ENCODE measurements at places on chromosomes 3 and 15.

- DNase-seq, result no peak
These were observed 317.1 kb downstream of the ZIC4 start for GRCh38 chr3:147089286-147089685.

- no peak for DNase-seq
These were observed 181.1 kb downstream of the LRTM1 start for GRCh38 chr3:54746722-54747121.

DNA sequence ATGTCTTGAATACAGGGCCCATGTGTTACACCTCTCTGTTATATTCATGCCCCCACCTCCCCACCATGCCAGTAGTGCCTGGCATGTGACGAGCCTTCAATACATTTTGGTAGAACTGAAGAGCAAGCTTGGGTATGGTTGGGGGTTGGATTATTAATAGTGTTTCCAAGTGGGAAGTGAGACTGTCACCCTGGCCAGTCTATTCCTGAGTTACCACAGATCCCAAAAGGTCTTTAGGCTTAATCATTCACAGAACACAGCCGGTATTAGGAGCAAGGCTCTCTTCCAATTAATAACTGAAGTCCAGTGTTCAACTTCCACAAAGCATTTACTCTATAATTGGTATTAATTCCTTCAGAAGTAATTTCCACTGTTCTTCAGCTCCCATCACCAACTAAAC, 231.9 kb upstream of the LRTM1 start:
- no peak for DNase-seq

GRCh38 chr15:92810418-92811138, 89.5 kb upstream of the CHD2 start:
- no peak for DNase-seq

GRCh38 chr3:107421170-107421792, 44.0 kb downstream of the CCDC54 start:
- no peak for DNase-seq

DNA sequence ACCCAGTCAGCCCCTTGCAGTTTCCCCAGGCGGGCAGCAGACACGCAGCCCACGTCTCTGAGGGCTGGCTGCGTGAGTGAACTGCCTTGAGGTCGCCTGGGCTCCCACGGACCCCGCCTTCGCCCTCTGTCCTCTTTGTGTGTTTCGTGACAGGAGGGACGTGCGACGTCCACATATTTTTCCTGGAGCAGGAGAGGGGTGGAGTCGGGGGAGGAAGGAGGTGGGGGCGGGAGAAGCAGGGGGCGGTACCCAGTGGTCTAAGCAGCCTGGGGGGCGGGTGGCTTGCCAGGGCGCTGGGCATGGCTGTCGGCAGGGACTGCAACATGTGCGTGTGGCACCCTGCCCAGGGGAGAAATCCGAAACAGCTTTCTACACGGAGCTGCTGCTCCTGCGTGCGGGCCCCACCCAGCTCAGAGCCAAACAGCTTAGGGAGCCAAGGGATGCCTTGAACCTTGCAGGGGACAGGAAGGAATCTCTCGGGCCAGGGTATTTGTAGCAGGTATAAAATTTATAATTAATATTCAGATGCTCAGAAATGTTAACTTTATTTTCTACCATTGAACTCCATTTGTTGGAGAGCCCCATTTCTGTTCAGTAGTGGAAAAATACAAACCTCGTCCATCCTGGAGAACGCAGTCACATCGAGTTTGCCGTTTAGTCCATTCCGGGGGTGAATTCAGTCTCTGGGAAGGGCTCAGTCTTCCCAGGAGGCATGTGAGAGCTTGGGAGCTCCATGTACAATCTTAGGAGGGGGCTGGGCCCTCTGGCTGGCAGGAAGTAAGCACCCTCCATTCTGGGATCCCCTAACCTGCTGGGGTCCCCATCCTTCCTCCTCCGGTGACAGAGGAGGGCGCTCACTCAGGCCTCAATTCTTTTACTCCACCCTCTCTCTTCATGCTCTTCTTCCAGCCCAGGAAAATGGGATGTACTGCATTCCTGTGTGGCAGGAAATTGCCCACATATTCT, 79.1 kb upstream of the MEF2A start:
- no peak for DNase-seq

GRCh38 chr3:127067116-127067910, 84.4 kb downstream of the PLXNA1 start:
- no peak for DNase-seq

DNA sequence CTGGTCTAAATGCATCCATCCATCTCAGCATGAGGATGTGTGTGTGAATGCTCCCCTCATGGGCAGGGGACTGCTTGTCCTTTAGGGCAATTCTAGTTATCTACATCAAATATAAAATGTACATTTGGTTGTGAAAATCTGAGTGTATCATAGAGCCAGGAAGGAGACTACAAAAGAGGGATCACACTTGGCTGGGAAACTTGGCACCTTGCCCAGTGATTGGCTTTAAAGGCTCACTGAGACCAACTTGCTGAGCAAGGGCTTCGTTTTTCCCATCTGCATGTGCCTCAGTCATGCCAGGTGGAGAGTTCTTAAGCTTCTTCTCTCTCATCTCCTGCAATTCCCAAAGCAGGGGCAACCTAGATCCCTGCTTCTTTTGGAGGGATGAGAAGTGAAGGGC, 5.2 kb downstream of the CAPN3 start:
- no peak for DNase-seq

DNA sequence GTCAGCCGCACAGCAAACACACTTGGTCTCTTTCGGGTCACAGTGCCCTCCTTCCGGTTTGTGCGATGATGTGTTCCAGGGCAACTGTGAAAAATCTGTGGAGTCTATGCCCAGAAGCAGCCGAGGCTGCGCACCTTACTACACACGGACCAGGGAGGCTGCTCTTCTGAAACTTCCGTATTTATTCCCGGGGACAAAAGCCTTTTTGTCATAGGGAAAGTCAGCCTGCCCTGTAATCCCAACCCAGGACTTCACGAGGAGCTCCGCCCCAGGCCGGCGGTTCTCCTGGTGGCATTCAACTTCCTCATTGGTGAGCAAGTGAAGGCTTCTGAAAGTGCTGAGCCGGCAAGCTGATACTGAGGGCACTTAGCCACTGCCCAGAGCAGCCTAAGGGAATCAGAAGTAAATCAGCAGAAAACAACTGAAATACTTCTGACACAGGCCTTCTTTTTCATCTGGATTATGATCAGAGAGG, 126.5 kb downstream of the FMN1 start:
- DNase-seq, result no peak

DNA sequence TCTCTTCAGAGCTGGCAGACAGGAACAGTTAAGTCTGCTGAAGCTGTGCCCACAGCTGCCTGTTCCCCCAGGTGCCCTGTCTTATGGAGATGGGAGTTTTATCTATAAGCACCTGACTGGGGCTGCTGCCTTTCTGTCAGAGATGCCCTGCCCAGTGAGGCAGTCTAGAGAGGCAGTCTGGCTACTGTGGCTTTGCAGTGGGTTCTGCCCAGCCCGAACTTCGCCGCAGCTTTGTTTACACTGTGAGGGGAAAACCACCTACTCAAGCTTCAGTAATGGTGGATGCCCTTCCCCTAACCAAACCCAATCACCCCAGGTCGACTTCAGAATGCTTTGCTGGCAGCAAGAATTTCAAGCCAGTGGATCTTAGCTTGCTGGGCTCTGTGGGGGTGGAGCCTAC, 91.2 kb downstream of the SLC25A26 start:
- no peak for DNase-seq

DNA sequence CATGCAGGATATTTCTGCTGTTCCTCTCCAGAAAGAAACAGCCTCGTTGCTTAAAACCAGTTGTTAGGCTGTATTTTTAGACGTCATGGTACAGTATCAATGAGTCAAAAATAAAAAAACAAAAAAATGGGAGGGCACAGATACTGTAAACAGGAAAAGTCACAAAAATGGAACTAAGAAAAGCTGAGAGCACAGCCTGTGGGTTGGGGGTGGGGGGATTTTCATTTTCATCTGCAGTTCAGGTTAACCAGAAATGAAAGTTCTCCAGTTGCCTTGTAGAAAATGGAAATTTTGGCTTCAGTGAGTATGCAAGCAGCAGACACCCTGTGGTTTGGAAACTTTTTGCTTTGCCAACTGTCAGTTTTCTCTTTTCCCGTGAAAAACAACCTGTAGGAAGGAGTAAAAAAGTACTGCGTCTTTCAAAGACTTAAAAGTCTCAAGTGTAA, 59.0 kb downstream of the FRMD4B start:
- DNase-seq, result no peak

DNA sequence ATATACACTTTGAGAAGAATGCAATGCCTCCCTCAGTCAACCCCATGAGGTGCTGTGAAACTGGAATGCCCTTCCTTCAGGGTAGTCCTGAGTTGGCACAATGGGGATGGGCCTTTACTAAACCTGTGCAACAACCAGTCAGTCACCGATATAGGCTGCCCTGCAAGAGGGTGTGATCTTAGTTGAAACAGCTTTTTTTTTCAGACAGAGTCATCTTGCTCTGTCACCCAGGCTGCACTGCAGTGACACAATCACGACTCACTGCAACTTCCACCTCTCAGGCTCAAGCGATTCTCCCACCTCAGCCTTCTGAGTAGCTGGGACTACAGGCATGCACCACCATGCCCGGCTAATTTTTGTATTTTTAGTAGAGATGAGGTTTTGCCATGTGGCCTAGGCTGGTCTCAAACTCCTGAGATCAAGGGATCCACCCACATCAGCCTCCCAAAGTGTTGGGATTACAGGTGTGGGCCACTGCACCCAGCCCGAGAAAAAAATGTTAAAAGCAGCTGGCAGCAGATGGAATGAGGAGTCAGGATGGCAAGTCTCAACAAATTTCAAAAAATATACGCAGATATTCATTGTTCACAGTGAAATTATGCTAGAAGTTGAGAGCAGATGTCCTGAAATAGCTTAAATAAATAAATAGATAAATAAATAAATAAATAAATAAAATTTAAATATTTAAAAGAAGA, 31.8 kb downstream of the MYO5A start:
- no peak for DNase-seq

GRCh38 chr15:29470311-29470710, 200.7 kb upstream of the NSMCE3 start:
- DNase-seq, result no peak

GRCh38 chr15:65947041-65947440, 77.8 kb downstream of the RAB11A start:
- no peak for DNase-seq

DNA sequence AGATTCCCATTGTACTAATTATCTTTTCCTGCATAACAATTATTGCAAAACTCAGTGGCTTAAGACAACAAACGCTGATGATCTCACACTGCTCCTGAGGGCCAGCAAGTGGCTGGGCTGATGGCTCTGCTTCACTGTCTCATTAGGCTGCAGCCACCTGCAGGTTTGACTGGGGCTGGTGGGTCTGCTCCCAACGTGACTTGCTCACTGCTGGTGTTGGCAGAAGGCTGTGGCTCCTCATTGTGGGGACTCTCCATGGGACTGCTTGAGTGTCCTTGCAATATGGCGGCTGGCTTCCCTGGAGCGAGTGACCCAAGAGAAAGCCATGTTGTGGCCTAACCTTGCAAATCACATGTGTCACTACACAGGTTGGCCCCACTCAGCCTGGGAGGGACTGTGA, 71.1 kb downstream of the PLXNA1 start:
- DNase-seq, result no peak

GRCh38 chr3:117790235-117790987, 1080.8 kb downstream of the TUSC7 start:
- DNase-seq, result no peak

DNA sequence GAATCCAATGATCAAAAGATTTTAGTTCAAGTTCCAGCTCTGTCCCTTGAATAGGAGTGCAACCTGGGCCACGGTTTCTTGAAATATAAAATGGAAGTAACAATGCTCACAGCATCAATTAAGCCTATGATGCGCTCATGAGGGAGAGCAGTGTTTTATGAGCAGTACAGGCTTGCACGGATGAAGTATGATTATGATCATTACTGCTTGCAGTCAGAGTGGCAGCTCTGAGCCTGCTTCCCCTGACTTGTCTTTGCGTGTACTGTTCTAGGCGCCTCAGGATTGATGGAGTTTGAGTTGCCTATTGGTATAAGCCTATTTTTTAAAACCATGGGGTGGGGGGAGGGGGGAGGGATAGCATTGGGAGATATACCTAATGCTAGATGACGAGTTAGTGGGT, 37.0 kb downstream of the ITGB5 start:
- DNase-seq, result no peak

GRCh38 chr3:161851941-161852566, 355.4 kb downstream of the OTOL1 start:
- peak; percentile 49 for DNase-seq
